ENCODE measurements at places on chromosomes 7 and 10.

GRCh38 chr7:148385009-148385682, 205.4 kb upstream of the C7orf33 start:
- DNase-seq = no peak

DNA sequence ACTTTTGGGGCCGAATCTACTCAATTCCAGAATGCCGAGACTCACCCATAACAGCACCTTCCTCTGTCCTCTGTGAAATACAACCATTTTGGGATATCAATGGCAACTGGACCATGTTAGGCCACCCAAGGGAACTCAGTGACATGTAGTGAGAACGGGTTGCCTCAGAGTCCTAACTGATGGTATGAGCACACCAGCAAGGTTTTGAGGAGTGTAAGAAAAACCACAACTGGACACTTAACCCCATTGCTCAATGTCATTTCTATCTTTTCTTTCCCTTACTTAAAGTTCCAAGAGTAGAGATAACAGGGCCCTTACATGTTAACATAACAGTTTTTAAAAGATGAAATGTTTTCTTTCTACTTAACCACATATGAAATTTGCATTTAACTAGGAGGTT, 67.1 kb downstream of the TNS3 start:
- no peak for DNase-seq

GRCh38 chr10:74365109-74365508, 214.1 kb downstream of the ADK start:
- no peak for DNase-seq

GRCh38 chr7:14424675-14425074, 435.2 kb upstream of the ETV1 start:
- DNase-seq = no peak

DNA sequence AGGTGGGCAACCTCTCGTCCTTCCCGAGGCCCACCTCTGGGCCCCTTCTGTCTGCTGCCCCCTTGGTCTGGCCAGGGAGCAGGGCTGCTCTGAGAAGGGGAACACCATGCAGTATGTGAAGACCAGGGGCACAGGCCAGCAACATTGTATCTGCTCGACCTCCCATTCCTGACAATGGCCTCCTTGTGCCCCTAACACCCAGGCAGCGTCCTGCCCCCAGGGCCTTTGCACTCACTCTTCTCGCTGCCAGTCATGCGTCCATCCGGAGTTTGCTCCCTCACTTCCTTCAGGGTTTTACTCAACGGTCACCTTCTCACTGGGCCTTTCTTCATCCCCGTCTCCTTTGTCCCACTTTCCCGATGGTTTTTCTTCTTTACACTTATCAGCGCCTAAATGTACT, 232.9 kb upstream of the GRB10 start:
- DNase-seq = no peak

DNA sequence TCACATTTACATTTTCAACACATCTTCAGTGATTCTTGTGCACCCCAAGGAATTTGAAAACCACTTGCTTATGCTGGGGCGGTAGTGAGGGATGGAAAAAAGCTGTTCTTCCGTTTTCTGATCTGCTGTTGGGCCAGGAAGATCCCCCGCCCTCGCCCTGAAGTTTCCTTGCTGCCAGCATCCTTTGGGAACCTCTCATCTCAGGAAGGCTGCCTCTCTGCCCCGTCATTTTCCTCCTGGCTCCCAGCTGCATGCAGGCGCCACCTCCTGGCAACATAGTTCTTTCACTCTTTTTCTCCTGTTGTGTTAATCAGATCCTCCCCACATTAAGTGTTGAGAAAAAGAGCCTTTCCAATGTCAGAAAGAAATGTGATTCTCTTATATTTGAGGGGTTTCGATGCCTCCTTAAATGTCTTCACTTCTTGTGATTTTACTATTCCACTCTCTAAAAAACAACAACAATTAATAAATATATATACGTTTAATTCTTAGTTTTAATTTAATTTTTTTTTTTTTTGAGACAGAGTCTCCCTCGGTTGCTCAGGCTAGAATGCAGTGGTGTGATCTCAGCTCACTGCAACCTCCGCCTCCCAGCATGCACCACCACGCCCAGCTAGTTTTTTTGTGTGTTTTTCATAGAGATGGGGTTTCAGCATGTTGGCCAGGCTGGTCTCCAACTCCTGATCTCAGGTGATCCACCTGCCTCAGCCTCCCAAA, 122.9 kb downstream of the RALA start:
- DNase-seq = peak; percentile 73

DNA sequence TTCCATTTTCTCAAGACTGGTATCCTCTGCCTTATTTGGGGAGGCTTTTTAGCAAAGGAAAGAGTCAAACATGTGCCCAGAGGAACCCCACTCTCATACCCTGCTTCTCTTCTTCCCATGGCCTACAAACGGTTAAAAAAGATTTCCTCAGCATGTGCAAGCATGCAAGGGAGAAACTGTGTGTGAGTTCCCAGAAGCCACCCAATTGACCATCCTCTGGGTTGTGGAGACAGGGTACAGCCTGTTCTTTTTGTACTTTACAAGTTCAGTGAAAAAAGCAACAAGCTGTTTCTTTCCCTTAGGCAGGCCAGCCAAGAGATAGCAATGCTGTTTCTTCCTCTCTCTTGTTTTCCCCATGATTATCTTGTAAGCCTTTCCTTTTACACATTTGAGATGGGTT, 68.8 kb upstream of the MTPN start:
- DNase-seq = no peak

GRCh38 chr7:138359870-138360559, 100.0 kb upstream of the TRIM24 start:
- DNase-seq = no peak

DNA sequence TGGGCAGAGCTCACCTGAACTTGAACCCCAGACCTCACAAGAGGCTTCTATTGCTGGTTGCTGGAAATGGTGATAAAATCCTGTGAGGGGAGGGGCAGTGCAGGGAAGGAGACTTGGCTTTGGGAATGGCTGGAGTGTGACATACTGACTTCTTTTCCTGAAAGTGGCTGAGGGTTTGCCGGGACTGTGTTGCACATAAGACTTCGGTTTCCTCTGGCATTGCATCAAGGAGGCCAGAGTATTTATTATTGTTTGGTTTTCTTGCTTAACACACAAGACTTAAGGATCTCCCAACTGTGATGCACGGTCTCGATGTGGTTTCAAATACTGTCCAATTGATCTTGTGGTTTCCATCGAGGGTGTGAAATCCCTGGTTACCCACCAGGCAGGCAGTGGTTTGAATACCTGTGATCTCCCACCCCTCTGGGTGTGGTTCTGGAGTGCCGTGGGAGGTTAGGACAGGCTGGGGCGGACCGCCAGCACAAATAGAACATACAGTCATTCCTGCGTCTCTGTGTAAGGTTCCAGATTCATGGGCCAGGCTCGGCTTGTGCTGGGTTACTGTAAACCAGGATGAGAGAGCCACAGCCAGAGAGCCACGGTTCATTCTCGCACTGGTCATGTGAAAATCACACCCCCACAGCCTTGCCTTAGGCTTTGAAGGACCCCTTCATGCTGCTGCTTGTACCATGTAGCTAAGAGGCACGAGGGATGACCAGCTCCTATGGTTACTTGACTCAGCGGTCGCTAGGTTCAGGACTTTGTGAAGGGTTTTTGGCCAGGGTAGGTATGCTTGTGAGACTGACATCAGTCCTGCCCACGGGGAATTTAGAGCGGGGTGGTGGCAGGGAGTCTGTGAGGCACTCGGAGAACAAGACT, 39.2 kb downstream of the WBP1L start:
- DNase-seq = no peak

DNA sequence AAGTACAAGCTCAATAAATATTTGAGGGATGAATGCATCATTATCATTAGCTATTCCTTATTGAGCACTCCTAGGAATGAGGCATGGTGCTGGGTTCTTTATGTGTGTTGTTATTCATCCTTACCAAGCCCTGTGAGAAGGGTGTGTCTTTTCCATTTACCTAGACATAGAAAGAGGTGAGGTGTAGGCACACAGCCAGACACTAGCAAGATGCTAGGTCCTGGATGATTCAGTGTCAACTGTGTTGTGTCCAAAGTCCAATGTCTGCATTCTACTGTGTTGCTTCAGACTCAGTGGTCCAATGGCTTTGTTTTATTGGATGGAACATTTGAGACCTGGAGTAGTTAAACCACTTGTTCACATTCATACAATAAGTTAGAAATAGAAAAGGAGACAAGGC, 605.5 kb downstream of the LRMDA start:
- DNase-seq = no peak

- no peak for DNase-seq
Observed at GRCh38 chr10:124972637-124973036, 30.7 kb downstream of the ZRANB1 start.

DNA sequence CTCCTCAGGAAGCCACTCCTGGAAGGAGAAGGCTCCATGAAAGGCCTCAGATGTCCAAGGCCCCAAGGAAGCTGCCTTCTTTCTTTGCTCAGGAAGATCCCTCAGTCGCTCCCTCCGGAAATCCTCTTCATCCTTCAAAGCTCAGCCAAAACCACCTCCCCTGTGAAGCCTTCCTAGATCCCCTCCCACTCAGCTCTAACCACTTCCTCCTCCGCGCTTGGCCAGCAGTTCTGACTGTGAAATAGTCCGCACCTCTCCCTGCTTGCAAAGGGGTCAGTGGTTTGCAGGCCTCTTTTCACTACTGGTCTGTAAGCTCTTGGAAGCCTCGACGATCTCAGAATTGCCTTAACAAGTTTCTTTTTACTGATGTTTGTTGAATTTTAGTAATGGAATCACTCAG, 23.9 kb downstream of the PYROXD2 start:
- no peak for DNase-seq

- DNase-seq = no peak
Observed at GRCh38 chr7:155202106-155202871, 95.4 kb upstream of the INSIG1 start.

- no peak for DNase-seq
Observed at GRCh38 chr7:52826515-52827265, 208.7 kb upstream of the POM121L12 start.

GRCh38 chr7:26624839-26625238, 239.6 kb downstream of the SKAP2 start:
- no peak for DNase-seq

DNA sequence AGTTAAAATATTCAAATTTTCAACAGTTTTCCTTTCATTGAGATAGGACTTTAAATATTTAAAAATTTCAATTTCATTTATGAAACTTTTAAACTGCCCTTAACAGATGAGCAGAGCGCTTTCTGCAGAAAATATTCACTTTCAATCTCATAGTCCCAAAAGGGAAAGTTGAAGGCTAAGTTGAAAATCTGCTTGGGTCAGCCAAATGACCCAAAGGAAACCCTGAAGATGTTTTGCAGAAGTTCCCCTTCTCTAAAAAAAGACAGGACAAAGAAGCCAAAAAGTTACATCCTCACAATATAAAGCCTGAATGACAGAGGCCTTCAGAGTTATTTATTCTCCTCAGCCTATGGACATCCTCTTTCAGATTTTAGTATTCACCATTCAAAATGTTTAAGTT, 17.6 kb upstream of the SCIN start:
- DNase-seq = no peak

- no peak for DNase-seq
Observed at GRCh38 chr10:86504510-86504909, 17.1 kb downstream of the WAPL start.

GRCh38 chr7:116724560-116725231, 52.7 kb downstream of the MET start:
- DNase-seq = no peak
